ENCODE measurements at places on chromosomes 5 and 9.

DNA sequence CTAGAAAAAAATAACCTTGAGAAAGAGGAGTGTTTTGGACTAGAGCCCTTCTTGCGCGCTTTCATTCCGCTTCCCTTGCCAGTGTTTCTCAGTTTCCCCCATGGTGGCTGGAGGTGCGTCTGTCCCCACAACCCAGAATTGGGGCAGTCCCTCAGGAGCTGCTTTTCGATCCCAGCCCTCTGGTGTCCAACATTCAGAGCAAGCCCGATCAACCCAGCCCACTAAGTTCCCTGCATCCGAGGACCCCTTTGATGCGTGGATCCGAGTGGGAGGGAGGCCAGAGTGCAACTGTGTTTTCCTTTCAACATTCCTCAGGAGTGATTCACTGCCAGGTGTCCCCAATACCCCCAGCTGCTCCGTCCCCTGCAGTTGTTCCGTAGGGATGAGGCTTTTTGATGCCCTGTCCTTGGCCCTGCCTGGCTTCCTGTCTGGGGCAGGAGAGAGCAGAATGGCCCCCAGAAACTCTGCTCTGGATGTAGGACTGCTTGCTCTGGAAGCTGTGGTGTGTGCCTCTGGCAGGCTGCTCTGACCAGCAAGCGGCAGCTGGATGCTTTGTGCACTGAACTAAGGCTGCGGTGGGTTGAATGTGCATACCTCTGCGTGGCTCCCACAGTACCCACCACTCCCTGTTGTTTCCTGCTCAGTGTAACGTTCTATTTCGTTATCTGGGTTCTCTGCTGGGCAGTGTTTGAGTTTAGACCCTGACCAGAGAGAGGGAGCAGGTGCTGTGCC, 117.5 kb downstream of the BOD1 start:
- no peak for DNase-seq

GRCh38 chr5:139776861-139777260, 18.7 kb upstream of the PSD2 start:
- no peak for DNase-seq

- DNase-seq, result no peak
Measured at GRCh38 chr9:20178197-20178596, 389.4 kb upstream of the SLC24A2 start.

GRCh38 chr9:1709347-1709746, 305.8 kb upstream of the SMARCA2 start:
- peak; percentile 15 for DNase-seq

DNA sequence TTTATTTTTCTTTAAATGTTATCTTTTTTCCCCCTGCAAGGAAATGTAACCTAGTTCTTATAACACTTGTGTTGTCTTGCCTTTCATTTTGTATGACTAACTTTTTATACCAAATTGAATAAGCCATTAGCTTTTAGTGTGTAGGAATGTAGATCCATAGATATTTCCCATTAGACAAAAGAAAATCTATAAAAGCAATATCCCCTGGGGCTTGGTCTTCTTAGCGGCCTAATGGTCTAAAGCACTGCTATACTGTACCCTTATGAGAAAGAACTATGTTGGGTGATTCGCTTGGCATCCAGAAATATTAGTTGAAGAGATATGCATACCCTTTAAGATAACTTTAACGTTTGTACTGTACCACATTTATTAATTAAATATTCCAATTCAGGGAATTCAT, 289.2 kb downstream of the CCDC171 start:
- no peak for DNase-seq

DNA sequence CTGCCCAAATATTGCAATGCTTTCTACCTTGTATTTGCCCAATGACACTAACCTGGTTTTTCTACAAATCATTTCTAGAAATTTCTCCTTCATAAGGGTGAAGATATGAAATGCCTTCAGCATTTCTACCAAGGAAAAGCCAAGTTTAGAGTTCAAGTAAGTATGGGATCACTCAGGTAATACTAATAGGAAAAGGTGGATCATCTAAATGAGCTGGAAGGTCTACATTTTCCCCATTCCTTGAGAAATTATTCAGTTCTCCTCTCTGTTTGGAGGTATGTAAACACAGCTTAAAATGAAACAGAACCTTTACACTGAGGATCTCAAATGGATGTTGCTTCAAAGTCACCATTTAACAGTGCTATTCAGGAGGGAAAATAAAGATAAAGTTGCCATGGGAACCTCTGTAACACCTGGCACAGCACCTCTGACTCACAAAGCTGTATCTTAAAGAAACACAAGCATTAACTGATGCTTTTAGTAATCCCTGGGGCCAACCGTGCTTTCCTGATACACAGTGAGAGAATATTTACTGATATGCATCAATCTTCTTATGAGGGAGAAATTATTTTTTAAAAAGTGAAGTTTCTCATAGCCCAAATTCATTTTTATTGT, 161.3 kb downstream of the DRD1 start:
- DNase-seq, result peak; percentile 45

DNA sequence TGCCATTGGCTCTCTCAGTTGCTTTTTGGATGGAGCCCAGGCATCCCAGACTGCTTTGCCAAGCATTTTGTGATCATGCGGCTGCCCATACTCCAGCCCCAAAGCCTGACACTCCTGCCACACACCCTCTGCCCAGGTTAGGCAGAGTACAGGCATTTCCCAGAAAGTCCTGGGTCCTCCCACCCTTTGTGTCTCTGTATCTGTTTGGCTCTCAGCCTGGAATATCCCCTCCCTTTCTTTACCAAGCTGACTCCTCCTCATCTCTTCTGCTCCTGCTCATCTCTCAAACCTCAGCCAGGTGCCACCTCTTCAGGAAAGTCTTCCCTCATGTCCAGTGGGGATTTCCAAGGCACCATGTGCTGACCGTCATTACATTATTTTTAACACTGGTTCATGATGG, 14.3 kb upstream of the SH3RF2 start:
- no peak for DNase-seq

All from NCI-H748 treated with DMSO at 0.1 percent for 48 hours (cell line).